ENCODE measurements at places on chromosomes 3 and 15.
A peak's percentile ranks its signal among the peaks of the same experiment; 100 is the strongest.

DNA sequence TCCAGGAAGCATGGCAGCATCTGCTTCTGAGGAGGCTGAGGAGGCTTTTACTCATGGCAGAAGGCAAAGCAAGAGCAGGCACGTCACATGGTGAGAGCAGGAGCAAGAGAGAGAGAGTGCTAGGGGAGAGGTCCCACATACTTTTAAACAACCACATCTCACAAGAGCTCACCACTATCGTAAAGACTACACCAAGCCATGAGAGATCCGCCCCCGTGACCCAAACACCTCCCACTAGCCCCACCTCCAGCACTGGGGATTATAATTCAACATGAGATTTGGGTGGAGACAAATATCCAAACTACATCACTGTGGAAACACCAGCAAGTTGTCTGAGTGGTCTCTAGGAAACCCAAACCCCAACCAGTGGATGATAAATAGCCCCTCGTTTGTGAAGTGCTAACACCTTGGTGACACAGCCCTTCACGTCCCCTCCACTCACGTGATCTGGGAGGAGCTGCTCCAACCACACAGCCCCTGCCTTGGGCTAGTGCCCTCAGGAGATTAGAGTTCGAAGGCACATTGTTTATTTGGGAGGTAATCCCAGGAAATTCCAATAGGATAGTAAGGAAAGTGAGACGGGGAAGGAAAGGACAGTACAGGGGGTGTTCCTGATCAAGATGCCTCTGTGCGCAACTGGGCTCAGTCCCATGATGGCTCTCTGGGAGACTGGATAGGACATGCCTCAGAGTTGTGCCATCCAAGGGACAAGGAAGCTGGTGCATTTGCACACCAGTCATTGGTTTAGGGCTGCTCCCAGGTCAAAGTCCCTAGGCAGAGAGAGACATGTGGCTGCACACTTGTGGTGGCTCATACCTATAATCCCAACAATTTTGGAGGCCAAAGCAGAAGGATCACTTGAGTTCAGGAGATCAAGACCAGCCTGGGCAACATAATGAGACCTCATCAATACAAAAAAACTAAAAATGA is 80.6 kb upstream of the CTNNB1 start:
- no peak for DNase-seq

- no peak for DNase-seq
These were observed 12.7 kb upstream of the KBTBD8 start for GRCh38 chr3:66985336-66985920.

- DNase-seq = peak; percentile 22
These were observed 45.0 kb downstream of the GPR176 start for GRCh38 chr15:39874890-39875549.

DNA sequence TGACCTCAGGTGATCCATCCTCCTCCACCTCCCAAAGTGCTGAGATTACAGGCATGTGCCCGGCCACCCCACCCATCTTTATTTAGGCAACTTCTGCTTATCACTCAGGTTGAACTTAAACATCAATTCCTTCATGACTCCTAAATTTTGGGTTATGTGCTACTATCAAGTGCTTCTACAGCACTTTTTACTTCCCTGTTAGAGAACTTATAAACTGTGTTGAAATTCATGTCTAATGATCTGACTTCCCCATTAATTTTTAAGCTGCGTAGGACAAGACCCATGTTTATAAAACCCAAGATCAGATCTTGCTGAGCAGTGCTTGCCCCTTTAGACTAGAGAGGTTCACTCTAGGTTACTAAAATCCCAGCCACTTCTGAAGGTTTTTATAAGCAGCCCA is 266.2 kb upstream of the TPRG1 start:
- DNase-seq = no peak

- DNase-seq = no peak
These were observed 512.3 kb downstream of the EDEM1 start for GRCh38 chr3:5699811-5700210.

DNA sequence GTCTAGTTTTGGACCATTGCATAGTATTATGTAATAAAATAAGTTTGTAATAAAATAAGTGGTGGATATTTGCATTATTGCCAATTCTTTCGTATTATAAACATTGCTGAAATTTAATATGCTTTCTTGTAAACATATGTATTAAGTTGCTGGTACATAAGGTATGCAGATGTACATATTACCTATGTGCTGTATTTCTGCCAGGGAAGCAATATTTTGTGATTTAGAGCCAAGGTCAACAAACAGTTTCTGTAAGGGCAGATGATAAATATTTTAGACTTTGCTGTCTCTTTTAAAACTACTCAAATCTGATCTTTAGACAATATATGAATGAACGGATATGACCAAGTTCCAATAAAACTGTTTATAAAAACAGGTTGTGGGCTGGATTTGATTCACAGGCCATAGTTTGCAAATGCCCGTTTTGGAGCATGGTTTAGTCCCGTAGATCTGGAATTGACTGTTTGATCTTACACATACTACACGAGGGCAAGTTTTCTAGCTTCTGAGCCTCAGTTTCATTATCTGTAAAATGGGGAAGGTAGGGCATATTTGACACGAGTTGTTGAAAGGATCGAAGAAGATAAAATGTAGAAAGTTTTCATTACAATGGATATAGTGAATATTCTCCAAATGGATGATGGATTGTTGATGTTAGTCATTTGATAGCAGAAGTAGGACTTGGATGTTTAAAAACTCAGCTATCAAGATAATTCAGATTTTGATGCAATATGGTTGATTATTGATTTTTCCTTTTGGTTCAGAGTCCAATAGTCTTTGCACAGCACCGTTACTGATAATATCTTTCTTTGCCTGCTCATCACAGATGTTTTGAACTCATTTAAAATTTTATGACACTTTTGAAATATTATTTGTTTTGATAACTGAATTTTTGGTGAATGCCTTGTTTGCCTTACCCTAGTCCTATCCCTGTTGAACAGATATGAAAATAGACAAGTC is 394.6 kb downstream of the FEZF2 start:
- DNase-seq = no peak

DNA sequence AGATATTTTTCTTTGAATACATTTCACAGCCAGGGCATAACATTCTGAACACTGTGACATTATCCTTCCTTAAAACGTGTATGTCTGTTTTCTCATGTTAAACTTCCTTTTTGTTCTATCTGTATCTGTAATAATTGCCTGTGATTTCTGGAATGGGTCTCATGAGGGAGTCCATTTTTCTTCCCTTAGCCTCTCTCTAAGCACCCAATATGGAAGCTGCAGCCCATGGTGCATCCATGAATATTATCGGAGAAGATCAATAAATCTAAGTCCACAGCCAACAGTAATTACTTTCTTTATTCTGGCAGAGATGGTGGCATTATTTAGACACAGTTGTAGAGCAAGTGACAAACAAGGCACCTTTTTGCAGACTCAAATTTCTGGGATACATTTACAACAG is 671.1 kb downstream of the TUSC7 start:
- no peak for DNase-seq

GRCh38 chr15:85755942-85756341 is 38.8 kb downstream of the KLHL25 start:
- no peak for DNase-seq
